ENCODE measurements at places on chromosomes 2 and 18. TPM values are rescaled to one million over a fixed set of nuclear protein-coding genes. Genes with fewer than 3 reads are reported as not detected.
A peak's percentile ranks its signal among the peaks of the same experiment; 100 is the strongest.

The TANC1 gene
- 1.1 TPM for total RNA-seq

The SLC14A1 gene
- 42.2 TPM for total RNA-seq

The DSC3 gene
- not detected for total RNA-seq

The COLEC11 gene
- total RNA-seq = not detected

The YPEL5 gene
- total RNA-seq = 800 TPM

The GPAT2 gene
- total RNA-seq = 2.3 TPM

The INO80D gene
- total RNA-seq = 63.9 TPM

The RGPD4 gene
- not detected for total RNA-seq

The ACTG2 gene
- total RNA-seq = not detected

The ATP6V1C2 gene
- not detected for total RNA-seq

The LRRC30 gene
- total RNA-seq = not detected

The TRPM8 gene
- total RNA-seq = not detected

The PPP4R1 gene
- 60.5 TPM for total RNA-seq

The NCKAP5 gene
- total RNA-seq = 0.20 TPM

The SERPINB5 gene
- total RNA-seq = not detected

DNA sequence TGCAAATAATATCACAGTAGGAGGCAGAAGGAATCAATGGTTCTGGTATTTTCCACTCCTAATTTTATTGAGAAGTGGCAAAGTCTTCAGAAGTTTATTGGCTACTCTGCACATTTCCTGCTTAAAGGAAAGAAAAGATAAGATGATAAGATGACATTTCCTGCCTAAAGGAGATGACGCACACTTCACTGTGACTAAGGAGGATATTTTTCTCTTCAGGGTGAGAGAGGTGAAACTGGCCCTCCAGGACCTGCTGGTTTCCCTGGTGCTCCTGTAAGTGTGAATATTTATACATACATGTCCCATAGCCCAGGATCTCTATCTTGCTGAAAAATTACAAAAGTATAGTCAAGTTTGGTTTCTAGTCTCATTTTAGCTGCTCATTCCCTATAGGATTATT, 27.9 kb downstream of the COL3A1 start:
- H3K27ac ChIP-seq = no peak overlapping the region
- no peak overlapping the region for H3K4me3 ChIP-seq
- DNase-seq = no peak
- no peaks in the 10 kb centered on the region for H3K36me3 ChIP-seq
- no peaks in the 10 kb centered on the region for H3K27me3 ChIP-seq

DNA sequence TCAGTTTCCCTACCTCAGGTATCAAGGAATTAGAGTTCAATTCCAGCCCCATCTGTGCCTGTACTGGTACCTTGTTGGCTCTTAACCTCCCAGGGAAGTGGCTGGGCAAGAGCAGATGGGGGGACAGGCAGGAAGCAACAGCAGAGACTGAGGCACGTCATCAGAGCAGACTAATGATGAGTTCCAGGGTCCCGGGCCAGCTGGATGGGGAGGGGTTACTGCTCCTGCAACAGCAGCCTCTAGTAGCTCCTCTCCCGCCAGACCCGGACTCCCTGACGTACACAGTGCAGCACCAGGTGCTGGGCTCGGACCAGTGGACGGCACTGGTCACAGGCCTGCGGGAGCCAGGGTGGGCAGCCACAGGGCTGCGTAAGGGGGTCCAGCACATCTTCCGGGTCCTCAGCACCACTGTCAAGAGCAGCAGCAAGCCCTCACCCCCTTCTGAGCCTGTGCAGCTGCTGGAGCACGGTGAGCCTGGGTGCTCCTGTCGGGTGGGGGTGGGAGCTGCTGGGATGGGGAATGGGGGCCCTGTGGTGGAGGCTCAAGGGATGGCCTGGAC, 26.0 kb upstream of the GMPPA start:
- no peaks in the 10 kb centered on the region for H3K27me3 ChIP-seq
- H3K27ac ChIP-seq = no peak overlapping the region
- H3K36me3 ChIP-seq = no peaks in the 10 kb centered on the region
- H3K4me1 ChIP-seq = peaks cover 3% of the 10 kb centered on the region
- DNase-seq = no peak

DNA sequence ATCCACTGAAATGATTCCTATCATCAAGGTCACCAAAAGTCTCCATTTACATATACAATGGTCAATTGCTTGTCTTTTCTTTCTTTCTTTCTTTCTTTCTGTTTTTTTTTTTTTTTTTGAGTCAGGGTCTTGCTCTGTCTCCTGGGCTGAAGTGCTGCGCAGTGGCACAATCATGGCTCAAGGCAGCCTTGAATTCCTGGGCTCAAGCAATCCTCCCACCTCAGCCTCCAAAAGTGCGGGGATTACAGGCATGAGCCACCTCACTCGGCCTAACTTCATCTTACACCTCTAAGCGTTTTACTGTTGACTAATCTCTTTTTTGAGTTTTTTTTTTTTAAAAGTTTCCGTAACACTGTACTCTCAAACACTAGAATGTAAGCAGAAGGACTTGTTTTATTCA, 867 bp downstream of the SF3B6 start:
- H3K4me3 ChIP-seq = peak overlapping the region; percentile 94
- H3K4me1 ChIP-seq = peaks cover 17% of the 10 kb centered on the region
- no peaks in the 10 kb centered on the region for H3K27me3 ChIP-seq
- H3K27ac ChIP-seq = peak overlapping the region; percentile 89
- DNase-seq = no peak
- peaks cover 20% of the 10 kb centered on the region for H3K36me3 ChIP-seq

GRCh38 chr2:40230707-40231432, 221.0 kb downstream of the SLC8A1 start:
- H3K27me3 ChIP-seq = no peaks in the 10 kb centered on the region
- no peaks in the 10 kb centered on the region for H3K36me3 ChIP-seq
- no peaks in the 10 kb centered on the region for H3K4me1 ChIP-seq
- no peak overlapping the region for H3K27ac ChIP-seq

GRCh38 chr2:217262911-217263310, 403.0 kb upstream of the TNP1 start:
- DNase-seq = no peak
- no peak overlapping the region for H3K27ac ChIP-seq
- no peaks in the 10 kb centered on the region for H3K4me1 ChIP-seq
- H3K4me3 ChIP-seq = no peak overlapping the region
- no peaks in the 10 kb centered on the region for H3K36me3 ChIP-seq
- no peaks in the 10 kb centered on the region for H3K27me3 ChIP-seq

- H3K36me3 ChIP-seq = no peaks in the 10 kb centered on the region
- DNase-seq = no peak
- H3K27me3 ChIP-seq = no peaks in the 10 kb centered on the region
Observed at GRCh38 chr18:23331091-23331920, 121.8 kb upstream of the RIOK3 start.

- no peak overlapping the region for H3K4me3 ChIP-seq
- peak; percentile 56 for DNase-seq
- H3K27ac ChIP-seq = no peak overlapping the region
Observed at GRCh38 chr18:13279181-13280069, 60.9 kb downstream of the LDLRAD4 start.

GRCh38 chr2:62657783-62658182, 47.7 kb upstream of the EHBP1 start:
- no peaks in the 10 kb centered on the region for H3K4me1 ChIP-seq
- no peak overlapping the region for H3K4me3 ChIP-seq
- no peaks in the 10 kb centered on the region for H3K36me3 ChIP-seq

GRCh38 chr18:39841482-39842365, 2113.3 kb upstream of the PIK3C3 start:
- peaks cover 5% of the 10 kb centered on the region for H3K4me1 ChIP-seq

DNA sequence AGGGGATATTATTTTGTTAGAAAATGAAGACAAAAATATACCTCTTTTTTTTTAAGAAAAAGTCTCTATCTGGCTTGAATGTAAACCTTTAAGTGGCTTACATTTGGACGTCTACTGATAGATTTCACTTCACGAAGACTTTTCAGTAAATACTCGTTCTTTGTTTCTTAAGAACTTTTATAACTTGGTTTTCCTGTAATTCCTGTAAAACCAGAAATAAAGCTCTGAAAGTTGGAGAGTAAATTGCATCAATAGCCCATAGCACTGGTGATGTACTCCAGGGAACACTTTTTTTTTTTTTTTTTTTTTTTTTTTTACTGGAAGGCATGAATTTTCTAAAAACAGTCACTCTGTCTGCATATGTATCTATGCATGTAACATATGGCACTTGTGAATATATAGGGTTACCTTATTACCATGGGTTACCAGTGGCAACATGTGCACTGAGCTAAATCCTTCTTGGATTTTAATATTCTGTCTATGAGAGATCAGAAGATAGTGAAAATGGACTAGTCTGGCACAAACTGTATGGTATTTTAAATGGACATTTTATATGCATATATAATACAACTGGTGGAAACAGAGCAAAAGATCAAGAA, 309.2 kb upstream of the TCF4 start:
- no peaks in the 10 kb centered on the region for H3K36me3 ChIP-seq
- no peak for DNase-seq
- H3K4me3 ChIP-seq = no peak overlapping the region
- no peaks in the 10 kb centered on the region for H3K27me3 ChIP-seq
- no peaks in the 10 kb centered on the region for H3K4me1 ChIP-seq
- H3K27ac ChIP-seq = no peak overlapping the region

- DNase-seq = no peak
- peaks cover 22% of the 10 kb centered on the region for H3K4me1 ChIP-seq
- peak overlapping the region; percentile 22 for H3K27ac ChIP-seq
- H3K4me3 ChIP-seq = no peak overlapping the region
Observed at GRCh38 chr18:31646332-31647126, 37.9 kb downstream of the B4GALT6 start.

DNA sequence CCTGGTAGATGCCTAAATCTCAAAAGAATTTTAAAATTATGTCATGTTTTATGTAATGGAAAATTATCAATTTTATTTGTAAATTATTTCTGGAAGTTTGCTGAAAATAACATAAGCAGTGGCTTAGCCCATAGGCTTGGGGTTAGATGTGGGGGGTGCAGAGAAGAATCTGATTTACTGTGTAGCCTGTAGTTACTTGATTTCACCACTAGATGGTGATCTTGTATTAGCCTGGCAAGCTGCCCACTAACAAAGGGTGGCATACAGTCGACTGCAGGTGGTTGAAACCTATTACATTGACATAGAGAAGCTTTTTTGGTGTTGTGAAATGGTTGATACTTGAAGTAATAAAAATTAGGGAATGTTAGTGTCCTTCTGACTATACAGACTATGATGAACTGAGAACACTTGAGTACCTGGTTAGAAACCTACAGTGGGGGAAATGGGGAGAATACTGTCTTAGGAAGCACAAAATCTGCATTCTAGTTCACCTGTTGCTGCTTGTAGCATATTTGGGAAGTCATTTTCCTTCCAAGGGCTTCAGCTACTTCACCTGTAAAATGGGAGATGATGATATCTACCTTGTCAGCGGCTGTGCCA, 191.0 kb upstream of the LHCGR start:
- DNase-seq = no peak
- H3K4me1 ChIP-seq = no peaks in the 10 kb centered on the region
- H3K36me3 ChIP-seq = no peaks in the 10 kb centered on the region
- H3K4me3 ChIP-seq = no peak overlapping the region
- H3K27ac ChIP-seq = no peak overlapping the region
- H3K27me3 ChIP-seq = no peaks in the 10 kb centered on the region

- peaks cover 90% of the 10 kb centered on the region for H3K4me1 ChIP-seq
- H3K4me3 ChIP-seq = no peak overlapping the region
- H3K36me3 ChIP-seq = no peaks in the 10 kb centered on the region
- peak overlapping the region; percentile 97 for H3K27ac ChIP-seq
- peak; percentile 26 for DNase-seq
- no peaks in the 10 kb centered on the region for H3K27me3 ChIP-seq
Observed at GRCh38 chr2:28360718-28361293, 31.9 kb upstream of the FOSL2 start.

- H3K27me3 ChIP-seq = no peaks in the 10 kb centered on the region
- H3K36me3 ChIP-seq = peaks cover 16% of the 10 kb centered on the region
- H3K27ac ChIP-seq = no peak overlapping the region
- peaks cover 12% of the 10 kb centered on the region for H3K4me1 ChIP-seq
Observed at GRCh38 chr2:143248631-143249030, 119.4 kb downstream of the ARHGAP15 start.

GRCh38 chr18:9322744-9323143, 11.8 kb upstream of the TWSG1 start:
- no peak overlapping the region for H3K27ac ChIP-seq
- H3K4me1 ChIP-seq = no peaks in the 10 kb centered on the region
- no peak overlapping the region for H3K4me3 ChIP-seq
- no peaks in the 10 kb centered on the region for H3K36me3 ChIP-seq
- no peaks in the 10 kb centered on the region for H3K27me3 ChIP-seq

GRCh38 chr2:234597576-234597861, 100.6 kb upstream of the ARL4C start:
- H3K27me3 ChIP-seq = no peaks in the 10 kb centered on the region
- H3K27ac ChIP-seq = no peak overlapping the region
- no peak for DNase-seq
- H3K4me3 ChIP-seq = no peak overlapping the region

DNA sequence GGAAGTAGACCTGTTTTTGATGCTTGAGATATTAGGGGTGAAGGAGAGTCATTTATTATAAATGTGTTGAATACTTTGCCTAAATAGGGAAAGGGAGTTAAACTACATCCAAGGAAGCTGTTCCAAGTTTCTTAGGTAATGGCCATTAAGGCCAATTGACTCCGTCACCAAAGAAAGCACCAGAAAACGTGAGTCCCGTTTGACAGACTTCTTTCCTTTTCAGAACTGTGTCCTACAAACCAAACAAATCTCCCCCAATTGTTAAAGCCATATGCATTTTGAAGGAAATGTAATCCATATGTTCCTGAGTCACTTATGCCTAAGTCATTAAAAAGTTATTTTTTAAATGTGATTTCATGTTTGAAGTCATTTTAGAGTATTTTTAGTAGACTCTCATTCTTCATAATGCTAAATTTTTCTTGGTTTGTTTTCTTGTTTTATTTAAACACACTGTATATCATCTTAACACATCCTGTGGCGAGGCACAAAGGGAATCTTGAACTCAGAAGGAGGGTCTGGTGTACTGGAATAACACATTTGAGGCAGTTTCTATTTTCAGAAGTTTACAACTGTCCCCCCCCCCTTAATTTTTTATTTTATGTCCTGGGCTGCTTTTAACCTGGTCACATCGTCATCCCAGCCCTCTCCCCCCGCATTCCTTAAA, 133.7 kb downstream of the RHBDD1 start:
- no peaks in the 10 kb centered on the region for H3K36me3 ChIP-seq
- no peak overlapping the region for H3K4me3 ChIP-seq
- no peaks in the 10 kb centered on the region for H3K4me1 ChIP-seq

DNA sequence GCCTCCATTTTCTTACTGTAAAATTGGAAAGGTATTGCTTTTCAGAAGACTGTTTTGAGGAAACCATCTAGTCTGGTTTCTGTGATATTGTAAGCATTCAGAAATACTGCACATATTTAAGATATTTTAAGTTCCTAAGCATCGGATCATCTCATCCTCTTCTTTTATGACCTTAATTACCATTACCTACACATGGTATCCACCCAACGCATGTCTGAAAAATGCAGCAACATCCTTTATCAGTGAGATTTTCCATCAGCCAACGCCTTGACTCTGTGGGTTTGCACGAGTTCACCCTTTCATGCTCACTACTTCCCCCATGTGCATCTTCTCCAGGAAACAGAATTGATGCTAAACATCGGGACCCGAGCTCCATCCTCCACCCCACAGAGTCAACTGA, 84.3 kb downstream of the COL4A4 start:
- H3K27ac ChIP-seq = no peak overlapping the region
- DNase-seq = no peak
- no peaks in the 10 kb centered on the region for H3K27me3 ChIP-seq
- no peaks in the 10 kb centered on the region for H3K36me3 ChIP-seq

GRCh38 chr2:42767899-42768705, 4.2 kb upstream of the OXER1 start:
- peaks cover 7% of the 10 kb centered on the region for H3K4me1 ChIP-seq
- DNase-seq = no peak
- H3K4me3 ChIP-seq = no peak overlapping the region
- no peaks in the 10 kb centered on the region for H3K36me3 ChIP-seq
- no peak overlapping the region for H3K27ac ChIP-seq

GRCh38 chr2:109582928-109583895, 30.6 kb downstream of the SEPTIN10 start:
- H3K36me3 ChIP-seq = no peaks in the 10 kb centered on the region
- no peak for DNase-seq
- no peaks in the 10 kb centered on the region for H3K4me1 ChIP-seq
- H3K27me3 ChIP-seq = peaks cover 2% of the 10 kb centered on the region
- H3K4me3 ChIP-seq = no peak overlapping the region

All from natural killer cell (primary cell).